ENCODE measurements at places on chromosomes 7 and 10.

GRCh38 chr10:78045237-78045636 lies 11.6 kb downstream of the RPS24 start:
- DNase-seq = no peak

DNA sequence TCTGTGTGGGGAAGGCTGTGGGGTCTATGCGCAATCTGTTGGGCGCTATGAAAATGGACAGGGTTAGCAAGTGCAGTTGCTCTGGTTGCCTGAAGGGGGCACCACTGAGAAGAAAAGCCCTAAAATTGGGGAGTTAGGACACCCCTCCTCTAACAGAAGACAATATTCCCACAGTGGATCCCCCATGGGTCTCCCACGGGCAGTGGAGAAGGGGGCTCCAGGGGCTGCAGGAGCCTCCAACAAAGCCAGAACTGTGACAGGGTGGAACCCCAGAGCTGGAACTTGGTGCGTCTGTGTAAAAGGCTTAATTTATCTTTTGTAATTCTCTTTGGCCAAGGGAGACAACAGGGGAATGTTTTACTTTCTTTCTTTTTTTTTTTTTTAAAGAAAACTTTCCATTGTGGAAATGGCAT lies 12.5 kb upstream of the COL13A1 start:
- no peak for DNase-seq

- DNase-seq = no peak
Observed at GRCh38 chr10:8401531-8401930, 347.0 kb downstream of the GATA3 start.

GRCh38 chr10:98790817-98791216 lies 344.1 kb upstream of the HPS1 start:
- DNase-seq = no peak

DNA sequence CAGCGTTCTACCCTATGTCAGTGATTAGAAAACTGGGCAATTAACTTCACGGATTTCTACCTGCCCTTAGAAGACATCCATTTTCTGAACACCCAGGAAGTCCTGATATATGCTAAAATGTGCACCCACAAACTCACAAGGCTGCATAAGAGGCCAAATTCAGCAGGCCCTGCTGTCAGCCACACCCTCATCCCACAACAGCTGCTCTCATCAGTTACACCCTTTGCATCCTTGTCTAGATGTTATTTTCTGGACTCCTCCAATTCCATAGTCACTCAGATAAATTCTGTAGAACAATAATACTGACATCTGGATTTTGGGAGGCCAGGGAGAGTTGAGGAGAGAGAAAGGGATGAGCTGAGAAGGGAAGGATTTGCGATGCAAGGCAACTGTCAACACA lies 208.9 kb downstream of the TAX1BP1 start:
- no peak for DNase-seq

Data from HS-5 (cell line).